ENCODE measurements at places on chromosomes 7 and 10.

DNA sequence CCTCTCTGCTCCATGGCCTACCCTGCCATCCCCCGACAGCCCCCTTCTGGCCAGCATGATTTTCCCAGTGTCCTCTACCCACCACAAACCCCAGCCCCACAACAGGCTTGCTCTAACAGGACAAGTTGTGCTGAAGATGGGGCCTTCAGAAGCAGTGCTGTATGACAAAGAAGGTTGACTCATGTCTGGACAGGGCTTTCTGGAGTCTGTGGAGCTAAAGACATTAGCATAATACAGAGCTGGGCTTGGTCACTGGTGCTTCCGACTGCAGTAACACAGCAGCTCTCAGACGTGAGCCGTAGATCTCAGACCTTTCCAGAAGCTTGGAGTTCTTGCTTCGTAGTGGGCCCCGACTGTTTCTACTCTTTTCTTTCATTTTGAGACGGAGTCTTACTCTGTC is 100.5 kb downstream of the GTF2IRD1 start:
- DNase-seq: no peak

GRCh38 chr10:34392641-34393170 is 422.4 kb downstream of the PARD3 start:
- DNase-seq: no peak

DNA sequence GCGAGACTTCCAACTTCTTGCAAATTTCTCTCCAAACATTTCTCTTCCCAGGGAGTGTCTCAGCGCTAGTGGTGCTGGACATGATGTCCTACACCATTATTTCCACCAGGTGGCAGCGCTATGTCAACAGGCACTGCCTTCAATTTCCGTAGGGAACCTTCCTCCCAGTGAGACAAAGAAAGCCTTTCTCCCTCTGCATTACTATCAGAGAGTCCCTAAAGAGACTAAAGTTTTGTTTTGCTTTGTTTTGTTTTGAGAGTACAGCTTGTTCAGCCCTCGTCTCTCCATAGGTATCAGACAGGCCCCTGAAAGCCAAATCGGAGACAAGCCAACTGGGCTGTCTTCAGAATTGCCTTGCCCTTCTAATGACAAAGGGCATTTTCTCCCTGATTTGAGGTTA is 44.2 kb upstream of the GGCT start:
- peak; percentile 44 for DNase-seq

DNA sequence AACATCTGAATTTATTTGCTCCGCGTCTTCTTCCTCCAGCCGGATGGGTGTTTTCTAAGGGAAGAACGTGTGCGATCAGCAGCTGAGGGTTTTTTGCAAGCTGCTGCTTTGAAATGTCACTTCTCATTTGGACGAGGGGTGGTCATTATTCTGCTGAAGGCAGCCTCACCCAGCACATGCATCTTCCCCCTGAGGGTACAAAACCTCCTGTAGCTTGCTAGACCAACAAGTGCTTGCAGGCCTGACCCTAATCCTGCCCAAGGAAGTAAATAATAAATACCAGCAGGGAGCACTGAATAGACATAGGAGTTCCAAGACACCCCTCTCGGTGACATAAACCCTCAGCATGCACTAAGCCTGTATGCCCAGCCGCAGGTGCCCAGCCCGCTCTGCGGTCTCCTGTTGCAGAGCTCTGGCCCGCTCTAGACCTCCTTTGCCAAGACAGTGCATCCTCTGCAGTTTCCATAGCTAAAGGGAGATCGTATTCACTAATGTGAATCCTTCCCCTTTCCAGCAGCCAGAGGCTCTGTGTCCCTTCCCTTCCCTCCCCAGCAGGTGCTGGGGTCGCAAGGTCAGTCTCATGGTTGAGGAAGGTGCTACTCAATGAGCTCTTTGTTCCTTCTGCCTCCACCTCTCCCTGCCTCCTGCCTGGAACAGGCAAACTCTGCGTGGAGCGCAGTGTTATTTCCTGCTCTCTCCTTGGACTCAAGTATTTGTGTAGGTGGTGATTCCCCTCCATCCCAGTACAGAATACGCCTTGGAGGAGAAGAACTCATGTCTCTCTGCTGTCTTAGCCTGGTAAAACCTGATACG is 36.6 kb downstream of the SBDS start:
- DNase-seq: no peak

DNA sequence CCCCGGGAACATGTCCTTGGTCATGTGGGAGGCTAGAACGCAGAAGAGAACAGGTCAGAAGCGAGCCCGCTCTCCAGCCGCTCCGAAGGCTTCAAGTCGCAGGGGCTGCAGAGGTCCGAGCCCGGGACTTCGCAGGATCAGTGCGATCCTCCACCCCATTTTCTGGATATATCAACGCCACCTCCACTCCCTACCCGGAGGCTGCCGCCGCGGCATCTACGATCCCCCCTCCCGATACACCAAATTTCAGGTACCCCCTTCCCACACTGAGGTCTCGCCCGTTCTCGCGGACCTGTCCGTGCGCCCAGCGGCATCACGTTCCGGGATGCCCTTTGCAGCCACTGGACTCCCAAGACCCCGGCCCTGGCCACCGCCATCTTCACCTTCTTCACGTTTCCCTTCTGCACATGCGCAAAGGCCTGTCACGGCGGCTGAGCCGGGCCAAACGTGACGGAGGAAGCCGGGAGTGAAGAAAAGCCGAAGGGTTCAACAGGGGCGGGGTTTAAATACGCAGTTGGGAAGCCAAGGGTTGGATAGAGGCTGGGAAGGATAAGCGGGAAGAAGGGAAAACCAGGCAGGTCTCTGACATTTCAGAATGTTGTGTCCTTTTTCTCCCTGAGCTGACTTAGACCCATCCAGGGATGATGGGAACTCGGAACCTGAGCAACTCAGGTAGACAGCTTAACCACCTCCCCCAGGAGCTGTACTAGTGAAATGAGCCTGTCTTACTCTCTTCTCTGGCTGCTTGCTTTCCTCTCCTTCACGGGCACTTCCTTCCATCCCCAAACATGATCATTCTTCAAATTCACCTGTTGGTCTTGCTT is at the start of gene NDUFB8:
Gene NDUFB8, minus strand, starts transcription at position 397 of the 824 bp plus-strand sequence. Its CDS starts 20 bp downstream, at position 377.
- peak; percentile 85 for DNase-seq

DNA sequence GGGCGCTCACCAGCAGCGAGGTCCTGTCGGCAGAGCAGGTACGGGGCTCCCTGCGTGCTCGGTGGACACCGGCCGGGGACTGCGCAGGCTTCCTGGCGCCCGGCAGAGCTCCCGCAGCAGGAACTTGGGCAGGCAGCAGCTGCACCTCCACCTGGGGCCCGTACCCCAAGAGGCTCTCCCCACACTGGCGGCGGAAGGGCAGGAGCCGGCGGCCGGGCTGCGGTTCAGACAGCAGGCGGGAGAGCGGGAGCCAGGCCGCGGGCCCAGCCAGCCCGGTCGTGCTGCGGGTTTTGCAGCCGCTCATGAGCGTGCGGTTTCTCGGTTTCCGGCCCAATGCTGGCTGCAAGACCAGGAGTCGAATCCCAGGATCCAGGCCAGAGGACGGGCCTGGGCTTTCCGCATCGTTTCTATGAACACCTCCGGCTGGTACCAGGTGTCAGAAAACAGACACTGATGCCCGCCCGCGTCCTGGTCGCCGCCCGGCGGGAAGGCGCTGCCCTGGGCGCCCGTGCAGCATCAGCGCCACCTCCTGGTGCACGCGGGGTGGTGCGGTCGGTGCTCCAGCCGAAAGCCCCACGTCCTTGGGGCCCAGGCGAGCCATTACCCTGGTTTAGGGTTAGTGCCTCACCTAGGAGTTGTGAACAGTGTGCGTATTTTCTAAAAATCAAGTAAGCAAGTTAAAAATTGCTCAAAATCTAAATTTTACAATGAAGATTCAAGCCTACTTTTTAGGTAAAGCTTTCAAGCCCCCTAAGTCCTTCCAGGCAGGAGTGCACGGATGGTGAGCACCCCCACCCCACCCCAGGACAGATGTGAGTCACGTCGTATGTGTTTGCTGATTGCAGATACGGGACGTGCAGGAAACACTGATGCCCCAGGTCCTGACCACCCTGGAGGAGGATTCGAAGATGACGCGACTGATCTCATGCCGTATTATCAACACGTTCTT is 47.4 kb upstream of the PRKAR1B start:
- peak; percentile 85 for DNase-seq

DNA sequence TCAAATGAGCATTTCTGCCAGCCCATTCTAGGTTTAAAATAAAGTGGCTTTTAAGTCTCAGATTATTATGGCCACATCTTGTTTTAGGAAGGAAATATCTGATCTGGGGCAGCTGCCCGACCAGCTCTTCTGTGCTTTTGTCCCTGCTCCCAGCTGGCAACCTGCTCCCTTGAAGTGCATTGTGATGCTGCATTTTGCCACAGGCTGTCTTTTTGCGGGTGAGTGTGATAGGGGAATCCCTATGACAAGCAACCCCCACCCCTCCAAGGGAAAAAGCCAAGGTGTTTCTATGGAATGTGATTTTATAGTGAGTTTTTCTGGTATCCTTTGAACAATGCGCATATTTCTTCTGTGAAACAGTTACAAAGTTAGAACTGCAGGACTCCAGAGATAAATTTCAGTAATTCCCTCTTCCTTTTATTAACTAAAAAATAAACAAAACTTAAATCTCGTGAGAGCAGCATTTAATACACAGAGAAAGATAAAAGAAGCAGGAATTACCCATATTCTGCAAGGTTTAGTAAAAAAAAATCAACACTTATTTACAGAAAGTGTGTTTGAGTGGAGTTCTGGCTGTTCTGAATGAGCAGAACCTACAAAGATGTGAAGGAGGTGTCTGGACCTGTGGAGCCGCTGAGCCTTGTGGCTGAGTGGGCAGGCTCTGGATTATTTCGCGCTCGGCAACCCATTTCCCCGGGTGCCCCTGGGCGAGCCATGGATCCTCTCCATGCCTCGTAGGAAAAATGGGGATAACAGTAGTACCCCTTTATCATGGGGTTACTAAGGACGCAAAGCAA is 10.1 kb upstream of the HPS1 start:
- no peak for DNase-seq

DNA sequence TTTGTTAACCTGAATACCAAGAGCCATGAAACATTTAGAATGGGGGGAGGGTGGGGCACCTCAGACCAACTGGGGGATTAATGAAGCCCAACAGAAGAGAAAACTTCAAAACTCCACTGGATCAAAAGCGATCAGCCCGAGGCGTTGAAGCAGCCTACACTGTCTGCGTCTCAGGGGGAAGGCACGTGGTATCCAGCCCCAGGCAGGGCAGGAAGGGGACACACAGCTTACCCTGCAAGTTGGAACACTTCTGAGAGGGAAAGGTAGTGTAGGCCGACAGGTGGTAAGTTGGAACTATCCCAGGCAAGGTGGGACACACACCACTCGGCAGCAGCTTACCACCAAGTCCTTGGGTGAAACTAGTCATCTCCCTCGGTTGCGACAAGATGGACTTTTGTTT is 102.9 kb downstream of the TAX1BP1 start:
- no peak for DNase-seq

DNA sequence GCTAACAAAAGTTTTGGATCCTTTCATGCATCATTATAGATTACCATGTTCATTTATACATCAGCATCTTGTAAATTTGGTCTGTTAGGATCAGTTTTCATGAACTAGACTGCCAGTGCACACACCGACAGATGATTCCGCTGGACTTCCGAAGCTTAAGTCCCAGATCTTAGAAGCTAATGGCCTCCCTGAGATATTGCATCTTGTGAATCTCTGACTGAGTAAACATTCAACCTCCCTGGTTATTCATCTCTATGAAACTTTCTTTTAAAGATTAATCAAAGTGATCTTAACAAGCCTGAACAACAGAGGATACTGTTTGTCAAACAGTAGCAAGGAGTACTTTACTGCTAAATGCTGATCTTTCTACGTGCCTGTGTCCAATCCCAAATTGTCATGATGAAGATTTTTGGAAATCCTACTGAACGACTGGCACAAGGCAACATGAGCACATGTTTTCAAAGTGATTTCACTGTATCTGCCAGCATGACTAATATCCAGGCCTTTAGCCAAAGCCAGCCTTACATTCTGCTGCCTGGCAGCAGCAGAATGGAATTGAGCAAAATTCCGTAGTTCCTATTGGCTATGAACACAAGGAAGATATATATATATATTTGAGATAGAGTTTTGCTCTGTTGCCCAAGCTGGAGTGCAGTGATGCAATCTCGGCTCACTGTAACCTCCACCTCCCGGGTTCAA is 91.3 kb upstream of the ANK3 start:
- DNase-seq: no peak

DNA sequence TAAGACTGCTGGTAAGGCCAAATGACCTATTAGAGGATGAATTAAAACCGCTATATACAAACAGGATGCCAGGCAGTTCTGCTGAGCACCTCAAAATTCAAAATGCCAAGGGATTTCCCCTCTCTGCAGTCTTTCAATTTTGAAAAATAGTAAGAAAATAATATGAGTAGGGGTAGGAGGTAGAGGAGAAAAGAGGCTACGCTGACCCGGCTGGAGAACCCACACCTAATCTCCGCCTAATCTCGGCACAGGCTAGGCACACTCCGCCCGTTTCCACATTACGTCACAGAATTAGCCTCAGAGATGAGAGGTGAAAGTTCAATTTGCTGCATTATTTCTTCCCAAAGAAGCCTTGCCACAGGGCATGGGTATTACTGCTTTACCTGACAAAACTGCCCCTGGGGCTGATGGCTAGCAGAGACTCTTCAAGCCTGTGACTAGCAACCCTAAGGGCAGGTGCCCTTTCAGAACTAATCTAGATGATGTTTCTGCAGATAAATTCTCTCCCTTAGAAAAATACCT is 21.3 kb upstream of the SPOCK2 start:
- DNase-seq: no peak

GRCh38 chr10:114631666-114632417 is 26.2 kb downstream of the ABLIM1 start:
- DNase-seq: peak; percentile 38

- peak; percentile 44 for DNase-seq
Observed at GRCh38 chr10:59177031-59177797, 771 bp downstream of the PHYHIPL start.

- no peak for DNase-seq
Observed at GRCh38 chr10:70085975-70086613, 33.4 kb downstream of the MACROH2A2 start.

GRCh38 chr7:31028417-31028992 is 23.6 kb upstream of the ADCYAP1R1 start:
- DNase-seq: no peak

DNA sequence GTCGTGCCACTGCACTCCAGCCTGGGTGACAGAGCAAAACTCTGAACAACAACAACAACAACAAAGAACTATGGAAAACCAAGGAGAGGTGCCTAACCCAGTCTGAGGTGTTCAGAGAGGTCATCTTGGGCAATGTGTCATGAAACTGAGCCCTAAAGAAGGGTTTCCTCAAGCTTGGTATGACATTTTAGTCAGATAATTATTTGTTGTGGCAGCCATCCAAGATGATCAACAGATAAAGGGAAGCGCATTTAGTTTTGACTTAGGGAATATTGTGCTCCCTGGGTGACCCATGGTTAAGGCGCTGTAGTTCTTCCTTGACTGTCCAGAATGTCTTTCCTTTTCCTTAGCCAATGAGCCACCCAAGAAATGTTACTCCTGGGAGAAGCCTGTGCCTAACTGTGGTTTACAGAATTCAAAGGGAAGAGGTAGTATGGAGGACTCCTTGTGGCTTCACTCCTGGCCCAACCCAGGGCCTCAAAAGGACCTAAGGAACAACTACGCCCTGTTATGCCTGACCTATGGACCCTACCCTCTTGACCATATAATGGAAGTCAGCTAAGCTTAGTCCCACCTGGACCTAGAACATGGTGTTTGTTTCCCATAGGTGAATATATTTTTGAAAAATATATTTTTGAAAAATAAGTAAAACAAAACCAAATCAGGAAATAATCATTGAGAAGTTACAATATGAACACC is 42.4 kb downstream of the TPST1 start:
- no peak for DNase-seq
